HuH-7 (cell line): ENCODE measurements at places on chromosomes 12 and 14.

- peak; percentile 75 for DNase-seq
These were observed 117.1 kb downstream of the SLC25A47 start for GRCh38 chr14:100440207-100440631.

- DNase-seq: no peak
These were observed 31.5 kb downstream of the CFL2 start for GRCh38 chr14:34682787-34683321.

- DNase-seq: no peak
These were observed 192.2 kb upstream of the LMNTD1 start for GRCh38 chr12:25745281-25745680.

DNA sequence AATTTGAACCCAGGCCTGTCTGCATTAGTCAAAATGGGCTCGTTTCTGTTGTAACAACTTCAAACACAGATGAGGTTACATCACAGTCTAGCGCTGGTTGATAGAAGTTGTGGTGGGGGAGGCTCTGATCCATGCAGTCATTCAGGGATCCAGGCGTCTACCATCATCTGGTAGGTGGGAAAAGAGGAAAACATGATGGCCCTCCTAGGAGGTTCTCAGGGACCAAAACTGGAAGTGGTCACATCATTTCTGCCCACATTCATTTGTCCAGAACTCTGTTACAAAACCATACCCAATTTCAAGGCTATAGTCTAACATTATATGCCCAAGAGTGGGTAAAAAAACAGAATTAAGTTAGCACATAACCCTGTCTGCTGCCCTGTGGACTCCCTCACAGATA lies 135.1 kb downstream of the PHETA1 start:
- no peak for DNase-seq

GRCh38 chr12:101666052-101666728 lies 31.2 kb upstream of the CHPT1 start:
- no peak for DNase-seq

DNA sequence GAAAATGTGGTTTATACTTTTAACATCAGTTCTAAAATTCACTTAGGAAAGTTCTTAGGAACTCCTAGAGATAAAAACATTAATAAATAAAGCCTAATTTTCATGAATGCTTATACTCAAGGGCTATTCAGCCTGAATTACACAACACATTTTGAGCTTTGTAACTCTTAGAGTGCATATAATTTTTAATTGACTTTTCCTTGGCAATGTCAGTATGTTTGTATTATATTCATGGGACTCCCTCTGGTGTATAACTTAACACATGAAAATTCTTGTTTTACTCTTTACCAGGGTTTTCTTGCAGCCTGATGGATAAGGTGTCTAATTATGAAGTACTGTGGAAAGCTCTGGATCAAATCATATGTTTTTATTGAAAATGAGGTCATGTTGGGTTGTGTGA lies 150.6 kb upstream of the HMGA2 start:
- no peak for DNase-seq

DNA sequence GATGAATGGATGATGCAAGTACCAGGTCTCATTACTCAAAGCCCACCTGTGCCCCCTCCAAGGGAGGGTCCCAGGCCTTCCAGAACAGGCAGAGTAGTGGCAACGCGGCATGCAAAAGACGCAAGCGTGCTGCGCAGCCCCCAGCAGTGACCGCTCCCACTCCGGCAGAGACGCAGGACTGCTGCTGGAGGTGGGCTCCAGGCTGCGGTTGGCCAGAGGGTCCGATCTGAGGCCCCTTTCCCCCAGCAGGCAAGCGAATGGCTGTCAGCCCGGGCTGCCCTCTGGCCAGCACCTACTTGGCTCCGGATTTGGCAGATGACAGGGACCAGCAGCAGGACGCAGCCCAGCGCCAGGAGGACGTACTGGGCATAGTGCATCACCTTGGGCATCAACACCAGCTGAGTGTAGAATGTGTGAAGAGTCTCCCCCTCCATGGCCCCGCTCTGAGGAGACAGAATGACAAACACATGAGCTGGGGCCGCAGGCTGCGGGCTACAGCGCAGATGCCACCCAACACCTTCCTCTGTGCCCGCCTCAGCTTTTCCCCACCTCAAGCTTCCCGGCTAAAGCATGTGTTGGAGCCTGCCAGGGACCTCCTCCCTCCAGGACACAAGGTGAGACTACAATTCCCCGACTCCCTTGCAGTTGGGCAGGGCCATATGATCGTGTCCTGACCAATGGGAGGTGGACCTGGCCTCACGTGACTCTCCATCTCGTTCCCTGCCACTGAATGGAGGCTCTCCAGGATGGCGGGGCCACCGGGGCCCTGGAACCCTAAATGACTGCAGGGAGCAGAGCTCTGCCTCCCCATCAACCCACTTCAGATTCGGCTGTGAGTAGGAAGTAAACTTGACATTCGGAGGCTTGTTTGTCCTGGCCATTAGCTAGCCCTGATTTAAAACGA lies 77.4 kb downstream of the SCARB1 start:
- DNase-seq: no peak

DNA sequence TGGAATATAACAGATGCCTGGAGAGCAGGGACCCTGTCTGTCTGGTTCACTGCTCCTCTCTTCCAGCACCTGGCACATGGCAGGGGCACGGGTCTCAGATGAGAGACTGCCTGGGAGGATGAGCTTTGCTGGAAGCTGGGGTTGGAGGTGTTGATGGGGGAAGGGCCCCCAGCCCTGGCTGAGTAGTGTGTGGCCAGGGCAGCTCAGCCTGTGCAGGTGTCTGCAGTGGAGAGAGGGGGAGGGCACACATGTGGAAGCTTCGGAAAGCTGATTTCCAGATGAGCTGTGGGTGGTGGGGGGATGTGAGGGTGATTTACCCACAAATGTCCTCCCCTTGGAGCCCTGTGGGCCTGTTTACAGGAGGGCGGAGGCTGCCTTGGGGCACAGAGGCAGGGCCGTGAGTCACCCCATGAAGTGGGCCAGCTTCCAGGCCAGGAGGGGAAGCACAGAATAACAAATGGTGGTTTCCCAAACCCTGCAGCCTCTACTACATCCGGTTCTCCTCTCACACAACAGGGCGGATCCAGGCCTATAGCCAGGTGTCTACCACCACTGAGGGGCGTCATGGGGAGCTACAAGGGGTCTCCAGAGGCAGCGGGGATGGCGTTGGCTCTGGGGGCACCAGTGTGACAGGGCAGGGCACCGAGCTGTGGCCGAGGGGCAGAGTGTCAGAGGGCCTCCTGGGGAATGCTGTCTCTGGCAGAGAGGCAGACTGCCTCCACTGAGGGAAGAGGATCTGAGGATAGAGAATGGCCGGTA lies 11.0 kb downstream of the KRT7 start:
- no peak for DNase-seq

- no peak for DNase-seq
These were observed 51.2 kb downstream of the SINHCAF start for GRCh38 chr12:31274520-31275300.

- no peak for DNase-seq
These were observed 2.5 kb upstream of the LRIG3 start for GRCh38 chr12:58922849-58923248.

DNA sequence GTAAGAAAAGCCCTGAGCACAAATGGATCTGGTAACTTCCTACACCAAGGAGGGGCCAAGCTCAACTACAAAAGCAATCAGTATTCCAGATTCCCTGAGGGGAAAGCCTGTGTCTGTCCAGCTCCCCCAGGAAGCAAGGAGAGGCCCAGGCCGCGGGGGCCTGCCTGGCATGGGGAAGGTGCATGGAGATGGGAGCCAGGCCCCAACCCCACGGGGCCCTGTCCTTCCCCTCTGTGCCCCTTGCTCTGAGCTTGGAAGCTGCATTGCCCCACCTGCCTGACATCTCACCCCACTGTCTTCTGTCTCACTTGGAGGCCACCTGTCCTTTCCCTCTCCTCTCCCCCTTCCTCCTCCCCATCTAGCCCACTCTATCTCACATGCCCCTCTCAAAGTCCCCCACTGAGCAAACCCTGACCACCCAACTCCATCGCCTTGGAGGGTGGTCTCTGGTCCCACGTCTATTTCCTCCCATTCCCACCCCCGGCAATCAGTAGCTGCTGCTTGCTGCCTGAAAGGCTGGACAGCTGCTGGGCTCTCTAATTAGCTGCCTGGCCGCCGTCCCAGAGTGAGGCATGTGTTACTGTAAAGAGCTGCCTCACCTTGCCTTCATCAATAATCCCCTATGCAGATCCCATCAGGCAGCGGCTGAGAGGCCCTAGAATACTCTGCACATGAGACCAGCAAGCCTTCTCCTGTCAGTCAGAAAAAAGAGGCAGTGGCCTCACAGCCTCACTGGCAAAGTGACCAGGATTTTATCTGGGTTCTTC lies 3.4 kb upstream of the TMEM229B start:
- DNase-seq: no peak

- no peak for DNase-seq
These were observed 756.6 kb downstream of the NOVA1 start for GRCh38 chr14:25841226-25841625.

- no peak for DNase-seq
These were observed 281.9 kb upstream of the NAV3 start for GRCh38 chr12:77548797-77549196.

GRCh38 chr14:61704554-61704953 lies 9.2 kb downstream of the HIF1A start:
- DNase-seq: no peak

DNA sequence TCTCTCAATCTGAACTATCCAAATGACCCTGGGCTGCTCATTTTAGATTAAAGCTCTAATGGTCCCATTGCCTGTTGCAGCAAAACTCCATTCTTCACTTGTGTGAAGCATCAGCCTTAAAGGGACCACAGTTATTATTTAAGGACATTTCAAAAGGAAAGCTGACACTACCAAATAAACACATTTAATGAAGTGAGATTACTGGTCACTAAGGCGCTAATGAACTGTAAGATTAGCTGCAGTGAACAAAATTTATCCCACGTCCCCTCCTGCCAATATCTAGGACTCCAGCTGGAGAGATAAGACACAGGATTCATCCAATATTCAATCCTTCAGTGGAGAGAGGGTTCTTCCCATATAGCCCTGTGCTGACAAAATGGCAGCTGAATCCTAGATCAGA lies 1029.2 kb upstream of the SEL1L start:
- DNase-seq: no peak

- no peak for DNase-seq
These were observed 176.3 kb downstream of the ESR2 start for GRCh38 chr14:64117671-64118402.

GRCh38 chr12:102874819-102875218 lies 42.2 kb downstream of the PAH start:
- no peak for DNase-seq

DNA sequence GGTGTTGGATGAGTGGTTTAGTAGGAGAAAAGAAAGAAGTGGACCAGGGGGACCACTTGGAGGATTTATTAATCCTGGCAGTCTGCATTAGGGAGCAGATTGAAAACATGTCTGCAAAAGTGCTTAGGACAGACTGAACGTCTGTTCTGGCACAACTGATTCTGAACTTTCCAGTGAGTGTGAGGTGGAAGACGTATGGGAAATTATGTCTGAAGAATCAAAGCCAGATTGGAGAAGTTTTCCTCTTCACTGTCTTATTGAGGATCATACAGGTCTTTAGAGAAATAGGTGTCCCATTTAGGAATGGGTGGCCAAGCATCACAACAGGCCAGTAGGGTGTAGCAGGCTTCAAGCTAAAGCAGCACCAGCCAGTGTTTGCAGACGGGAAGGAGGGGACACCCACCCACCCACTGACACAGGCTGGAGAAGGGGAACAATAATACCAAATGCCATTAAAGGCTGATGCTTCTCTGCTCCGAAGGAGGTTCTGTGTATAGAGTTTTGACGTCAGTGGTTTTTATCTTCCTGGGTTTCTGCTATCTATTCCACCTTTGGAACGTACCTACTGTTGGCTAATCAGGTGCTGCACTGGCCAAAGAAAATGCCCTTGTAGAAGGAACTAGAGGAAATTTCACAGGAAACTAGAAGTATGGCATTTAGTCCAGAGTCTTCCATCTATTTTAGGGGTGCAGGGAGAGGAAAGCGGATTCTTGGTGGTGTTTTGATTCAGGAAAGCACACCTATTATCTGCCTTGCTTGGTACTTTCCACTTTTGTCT lies 1.8 kb downstream of the SRRM4 start:
- DNase-seq: no peak

GRCh38 chr12:91877022-91877421 lies 268.6 kb downstream of the BTG1 start:
- DNase-seq: no peak

DNA sequence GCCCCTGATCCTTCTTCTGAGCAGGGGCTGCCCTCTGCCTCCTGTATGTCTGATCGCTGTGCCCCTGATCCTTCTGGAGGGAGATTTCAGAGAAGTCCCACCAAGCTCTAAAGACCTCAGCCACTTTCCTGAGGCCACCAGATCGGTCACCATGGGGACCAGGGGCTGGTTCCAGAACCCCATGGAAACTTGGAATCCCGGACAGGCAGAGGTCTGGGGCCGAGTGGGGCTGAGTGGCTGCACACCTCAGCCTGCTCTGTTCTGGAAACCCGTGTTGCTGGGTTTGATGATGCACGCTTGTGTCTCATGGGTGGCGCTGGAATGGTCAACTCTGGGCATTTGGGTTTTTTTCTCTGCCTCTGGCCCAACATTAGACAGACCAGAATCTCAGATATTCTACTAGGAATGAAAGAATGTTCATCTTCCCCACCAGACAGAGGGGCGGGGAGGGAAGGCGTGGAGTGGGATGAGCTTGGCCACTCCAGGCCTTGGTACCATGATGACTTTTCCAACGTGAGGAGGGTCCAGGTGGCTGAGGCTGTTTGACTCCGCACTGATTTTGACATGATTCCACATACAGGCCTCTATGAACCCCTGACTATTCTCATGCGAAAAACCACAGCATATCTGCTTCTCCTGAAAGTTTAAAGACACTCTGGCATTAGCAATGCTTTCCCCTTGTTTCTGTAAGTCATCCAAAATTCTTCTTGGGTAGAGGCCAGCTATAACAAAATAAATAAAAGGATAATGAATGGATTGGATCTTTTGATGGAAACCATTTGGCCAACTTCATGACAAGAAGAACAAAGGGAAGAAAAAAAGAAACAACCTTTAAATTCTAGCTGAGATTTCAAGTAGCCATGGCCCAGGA lies 114.5 kb downstream of the ADGRD1 start:
- no peak for DNase-seq

DNA sequence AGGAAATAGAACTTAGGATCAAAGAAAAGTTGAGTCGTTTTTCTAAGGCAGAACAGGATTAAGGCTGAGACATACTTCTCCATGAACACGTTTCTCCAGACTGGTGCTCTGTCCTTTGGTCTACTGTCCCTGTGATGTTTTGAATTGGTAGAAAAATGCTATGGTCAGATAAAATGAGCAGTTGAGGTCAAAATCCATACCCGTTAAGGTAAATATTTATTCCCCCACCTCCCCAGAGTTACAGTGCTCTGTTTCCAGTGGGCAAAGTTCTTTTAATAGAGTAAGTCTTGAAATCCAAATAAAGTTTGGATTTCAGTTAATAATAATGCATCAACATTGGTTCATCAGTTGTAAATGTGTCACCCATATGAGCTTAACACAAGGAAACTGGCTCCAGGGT lies 74.5 kb downstream of the PTHLH start:
- no peak for DNase-seq
